ENCODE measurements at places on chromosomes 1 and 21. TPM values are rescaled to one million over a fixed set of nuclear protein-coding genes. Genes with fewer than 3 reads are reported as not detected.

Gene LCE1C
- not detected for total RNA-seq

Gene TACSTD2
- total RNA-seq: 0.15 TPM

Gene CCDC185
- total RNA-seq: not detected

Gene ETV3L
- not detected for total RNA-seq
